ENCODE measurements at places on chromosomes 16 and 17.
A peak's percentile ranks its signal among the peaks of the same experiment; 100 is the strongest.

GRCh38 chr16:69301861-69302260 is 9.3 kb upstream of the VPS4A start:
- no peak for DNase-seq

DNA sequence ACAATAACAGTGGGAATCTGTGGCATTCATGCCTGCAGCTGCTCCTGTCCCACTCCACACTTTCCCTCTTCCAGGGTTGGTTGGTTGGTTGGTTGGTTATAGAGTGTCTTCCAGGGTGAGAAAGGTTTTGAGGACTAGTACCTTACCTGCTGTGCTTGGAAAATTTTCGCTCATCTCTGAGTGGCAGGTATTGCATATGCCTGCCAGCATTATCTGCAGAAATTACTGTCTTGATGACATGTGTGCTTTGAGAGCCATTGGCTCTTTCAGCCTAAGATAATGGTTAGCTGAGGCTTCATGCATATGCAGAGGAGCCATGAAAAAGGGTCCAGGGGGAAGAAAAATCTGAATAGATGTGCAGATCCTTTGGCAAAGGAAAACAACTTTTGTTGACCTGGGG is 131.8 kb downstream of the BCAS3 start:
- no peak for DNase-seq

DNA sequence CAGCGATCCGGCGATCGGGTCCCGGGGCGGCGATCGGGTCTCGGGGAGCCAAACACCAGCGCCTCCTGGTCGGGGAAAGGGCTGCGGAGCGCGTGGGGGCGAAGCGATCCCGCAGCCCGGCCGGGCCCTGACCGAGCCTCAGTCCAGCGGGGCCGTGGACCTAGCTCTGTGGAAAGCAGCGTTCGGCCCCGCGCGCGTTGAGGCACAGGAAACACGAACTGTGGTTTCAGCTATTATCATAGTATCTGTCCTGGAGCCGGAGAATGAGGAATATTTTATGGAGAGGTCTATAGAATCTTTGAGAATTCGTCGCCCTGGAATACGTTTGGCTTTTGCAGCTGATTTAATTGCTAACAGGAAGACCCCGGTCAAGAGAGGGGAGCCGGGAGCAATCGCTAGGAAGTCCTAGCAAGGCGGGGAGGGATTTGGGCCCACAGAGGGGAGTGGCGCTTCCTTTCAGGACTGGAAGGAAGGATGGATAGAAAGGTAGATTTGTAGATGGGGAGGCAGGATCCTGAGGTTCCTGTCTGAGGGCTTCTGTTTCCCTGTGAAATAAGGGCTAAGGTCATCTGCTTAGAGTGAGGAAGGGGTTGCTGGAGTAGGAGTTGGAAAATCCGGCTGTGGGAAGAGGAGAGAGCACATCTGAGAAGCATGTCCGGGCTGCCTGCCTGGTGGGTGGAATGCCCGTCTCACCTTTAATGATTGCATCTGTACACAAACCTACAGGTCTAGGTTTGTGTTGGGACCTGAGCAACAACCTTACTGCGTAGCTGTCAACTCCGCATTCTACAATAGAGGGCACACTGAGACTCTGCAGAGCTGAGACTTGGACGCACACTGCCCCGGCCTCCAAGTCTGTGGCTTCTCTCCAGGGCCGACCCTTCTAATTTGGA is 770 bp downstream of the CCNF start:
- DNase-seq = peak; percentile 26

DNA sequence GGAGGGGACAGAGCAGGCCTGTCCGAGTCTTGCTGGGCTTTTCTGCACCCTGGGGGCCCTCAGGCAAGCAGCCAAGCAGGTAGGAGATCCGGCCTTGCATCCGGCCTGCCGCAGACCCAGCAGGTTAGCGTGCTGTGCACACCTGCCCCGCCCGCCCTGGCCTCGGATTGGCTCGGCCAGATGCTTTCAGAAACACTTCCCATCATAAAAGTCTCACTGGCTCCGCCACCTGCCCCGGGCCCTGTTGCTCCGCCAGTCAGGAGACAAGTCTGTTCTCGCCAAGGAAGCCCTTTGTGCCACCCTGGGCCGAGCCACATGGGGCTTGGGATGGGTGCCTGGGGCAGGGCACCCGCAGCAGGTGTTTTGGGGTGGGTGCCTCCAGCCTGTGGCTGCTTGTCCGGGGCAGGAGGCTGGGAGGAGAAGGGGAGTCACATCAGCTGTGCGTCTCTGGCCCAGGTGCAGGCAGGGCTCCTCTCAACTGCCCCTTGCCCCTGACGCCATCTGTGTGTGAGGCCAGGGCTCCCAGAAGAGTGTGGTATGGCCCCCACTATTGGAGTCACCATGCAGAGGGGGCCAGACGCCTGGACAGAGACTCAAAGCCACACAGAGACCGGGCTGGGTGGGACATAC is 228.2 kb upstream of the GSE1 start:
- DNase-seq = no peak

- DNase-seq = no peak
Measured at GRCh38 chr16:23408823-23409298, 44.1 kb downstream of the COG7 start.

DNA sequence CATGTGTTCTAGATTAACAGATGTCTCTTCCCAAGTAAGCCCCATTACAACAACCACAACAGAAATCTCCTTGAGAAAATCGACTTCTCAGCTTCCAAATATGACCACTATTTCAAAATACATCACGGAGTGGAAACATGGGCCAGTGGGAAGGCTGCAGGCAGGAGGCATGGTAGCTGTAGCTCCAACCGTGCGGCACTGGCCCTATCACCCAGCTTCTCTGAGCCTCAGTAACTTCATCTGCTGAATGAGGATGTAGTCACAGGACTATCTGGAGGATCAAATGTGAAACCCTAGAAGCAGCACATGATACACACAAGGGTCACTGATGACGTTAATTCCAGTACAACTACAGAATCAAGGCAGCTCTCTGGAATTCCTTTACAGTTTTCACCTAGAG is 112.2 kb downstream of the VPS53 start:
- no peak for DNase-seq

Data from memory B cell (primary cell).